ENCODE measurements at places on chromosomes 6 and 20.

DNA sequence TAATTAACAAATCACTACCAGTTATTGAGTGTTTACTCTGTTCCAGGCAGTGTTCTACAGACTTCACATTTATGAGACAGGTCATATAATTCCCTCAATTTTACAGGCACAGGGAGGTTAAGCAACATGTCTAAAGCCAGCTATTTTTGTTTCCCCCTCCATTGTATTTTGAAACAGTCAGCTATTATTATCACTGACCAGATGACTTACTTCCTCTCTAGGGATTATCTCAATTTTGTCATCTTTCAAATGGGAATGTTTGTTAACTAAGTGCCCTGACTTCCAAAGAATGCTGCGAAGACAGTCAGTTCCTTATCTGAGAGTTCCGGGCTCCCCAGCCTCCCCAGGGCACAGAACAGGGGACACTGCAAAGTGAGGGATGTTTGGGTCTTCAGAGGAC is 5.6 kb upstream of the CNPY3 start:
- DNase-seq: no peak

GRCh38 chr6:27684264-27685211 is 211.6 kb upstream of the ZNF184 start:
- peak; percentile 51 for DNase-seq

DNA sequence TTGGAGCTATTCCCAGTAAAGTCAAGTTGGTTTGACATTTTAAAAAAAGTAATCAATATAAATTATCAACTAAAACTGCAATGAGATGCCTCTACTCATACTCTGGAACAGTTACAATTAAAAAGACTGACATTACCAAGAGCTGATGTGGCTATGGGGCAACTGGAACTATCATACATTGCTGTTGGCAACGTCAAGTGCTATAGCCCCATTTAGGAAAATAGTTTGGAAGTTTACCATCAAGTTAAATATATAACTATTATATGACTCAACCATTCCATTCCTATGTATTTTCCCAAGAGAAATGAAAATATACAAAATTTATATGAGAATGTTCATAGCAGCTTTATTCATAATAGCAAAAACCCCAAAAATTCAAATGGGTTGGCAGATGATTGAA is 111.4 kb upstream of the HDGFL1 start:
- no peak for DNase-seq

DNA sequence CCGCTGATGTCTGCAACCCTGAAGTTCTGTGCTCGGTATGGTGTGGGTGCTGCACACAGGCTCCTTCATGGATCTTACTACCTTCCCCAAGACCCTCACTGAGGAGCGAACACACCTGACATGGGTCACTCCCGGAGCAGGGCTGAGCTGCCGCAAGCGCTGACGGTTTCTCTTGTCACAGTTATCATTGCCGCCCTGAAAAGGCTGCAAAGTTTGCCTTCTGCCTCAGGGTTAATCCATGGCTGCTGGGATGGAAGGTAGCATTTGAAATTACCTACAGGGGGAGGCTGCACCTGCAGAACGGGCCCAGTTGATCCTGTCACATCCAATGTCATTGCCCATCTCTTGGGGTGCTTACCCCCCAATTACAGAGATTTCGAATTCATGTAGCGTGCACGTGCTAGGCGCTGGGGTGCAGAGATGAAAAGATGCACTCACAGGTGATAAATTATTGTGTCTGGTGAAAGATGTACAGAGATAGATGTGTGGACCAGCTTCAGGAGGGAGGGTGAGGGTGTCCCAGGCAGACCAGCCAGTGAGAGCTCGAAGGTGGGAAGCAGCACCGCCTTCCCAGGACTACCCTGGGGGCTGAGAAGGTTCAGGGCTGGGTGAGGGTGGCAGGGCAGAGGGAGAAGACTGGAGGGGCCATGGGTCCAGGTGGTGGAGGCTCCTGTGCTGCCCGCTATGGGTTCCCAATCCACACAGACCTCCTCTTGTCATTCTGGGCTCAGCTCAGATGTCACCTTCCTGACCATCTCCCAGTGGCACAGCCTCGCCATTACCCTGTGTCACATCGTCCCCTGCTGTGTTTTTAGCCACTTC is 120.1 kb downstream of the SYCP2 start:
- no peak for DNase-seq

GRCh38 chr20:61698598-61699494 is 366.8 kb downstream of the TAF4 start:
- DNase-seq: no peak

GRCh38 chr20:3203315-3204123 is 963 bp downstream of the DDRGK1 start:
- DNase-seq: no peak

DNA sequence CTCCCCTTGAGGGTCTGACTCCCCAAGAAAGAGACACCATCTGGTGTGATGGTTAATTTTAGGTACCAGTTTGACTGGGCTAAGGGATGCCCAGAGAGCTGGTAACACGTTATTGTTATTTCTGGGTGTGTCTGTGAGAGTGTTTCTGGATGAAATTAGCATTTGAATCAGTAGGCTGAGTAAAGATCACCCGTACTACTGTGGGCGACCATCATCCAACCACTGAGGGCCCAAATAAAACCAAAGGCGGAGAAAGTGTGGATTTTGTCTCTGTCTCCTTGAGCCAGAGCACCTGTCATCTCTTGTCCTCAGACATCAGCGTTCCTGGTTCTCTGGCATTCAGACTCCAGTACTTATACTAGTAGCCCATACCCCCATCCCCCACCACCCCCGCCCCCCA is 7.9 kb upstream of the CNKSR3 start:
- DNase-seq: no peak

- DNase-seq: peak; percentile 80
Measured at GRCh38 chr6:149963462-149964307, at the start of gene ULBP1. TSS of gene ULBP1 (plus strand) at chr6:149963943. CDS start at chr6:149964050, 107 bp downstream.

- no peak for DNase-seq
Measured at GRCh38 chr6:105272786-105273185, 93.0 kb upstream of the POPDC3 start.

- DNase-seq: no peak
Measured at GRCh38 chr6:36422714-36423100, 19.9 kb downstream of the PXT1 start.

GRCh38 chr6:88633782-88634181 is 329.6 kb downstream of the RNGTT start:
- DNase-seq: no peak

- DNase-seq: no peak
Measured at GRCh38 chr20:12079490-12079889, 161.8 kb downstream of the BTBD3 start.

Data from CD4-positive, alpha-beta T cell treated with Interleukin-4 for 1 hour (primary cell).